Lower lobe of right lung (tissue), 2 donors: ENCODE measurements at places on chromosomes 12 and 14. TPM values are rescaled to one million over a fixed set of nuclear protein-coding genes. Genes with fewer than 3 reads are reported as not detected.
A peak's percentile ranks its signal among the peaks of the same experiment; 100 is the strongest.

- DNase-seq: no peak
Measured at GRCh38 chr12:3152892-3153291, 75.7 kb downstream of the TSPAN9 start.

DNA sequence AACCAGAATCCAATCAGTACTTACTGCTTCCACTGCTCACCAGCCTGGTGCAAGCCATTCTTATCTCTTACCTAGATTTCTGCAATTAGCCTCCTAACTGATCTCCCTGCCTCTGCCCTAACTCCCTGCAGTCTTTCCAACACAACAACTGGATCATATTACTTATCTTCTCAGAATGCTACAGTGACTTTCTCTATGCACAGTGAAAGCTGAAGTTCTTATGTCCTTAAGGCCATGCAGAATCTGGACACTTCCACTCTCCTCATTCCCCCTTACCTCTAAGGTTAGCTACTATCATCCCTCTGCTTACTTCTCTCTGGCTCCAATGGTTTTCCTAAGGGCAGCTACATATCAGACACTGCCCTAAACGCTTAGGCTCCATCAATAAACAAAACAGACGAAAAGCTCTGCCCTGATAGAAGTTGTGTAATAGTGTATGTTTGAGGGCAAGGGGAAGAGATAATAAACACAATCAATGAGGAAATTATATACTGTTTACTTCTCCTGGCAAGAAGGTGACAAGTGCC is 4.0 kb downstream of the KTN1 start:
- DNase-seq: no peak

Gene CLEC14A
- 57.0 TPM for total RNA-seq

Gene TSHR
- total RNA-seq: not detected

GRCh38 chr12:90292183-90292582 is 583.5 kb upstream of the ATP2B1 start:
- no peak for DNase-seq

DNA sequence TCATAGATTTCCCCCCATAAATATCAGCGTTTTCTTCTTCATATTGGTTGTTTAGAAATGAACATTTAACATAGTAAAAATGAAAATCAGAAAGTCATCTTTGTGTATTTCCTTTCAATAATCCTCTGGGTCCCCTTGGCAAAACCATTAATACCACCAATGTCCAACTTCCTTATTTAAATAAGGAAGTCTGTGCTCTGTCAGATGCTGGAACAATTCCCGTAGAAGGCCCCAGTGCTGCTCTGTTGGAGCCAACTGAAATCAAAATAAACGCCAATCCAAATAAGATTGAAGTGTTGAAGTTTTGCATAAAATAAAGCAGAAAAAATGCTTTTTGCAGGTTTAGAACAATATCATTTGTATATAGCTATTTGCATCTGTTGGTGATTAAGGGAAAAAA is 93.1 kb downstream of the PPM1H start:
- DNase-seq: no peak

DNA sequence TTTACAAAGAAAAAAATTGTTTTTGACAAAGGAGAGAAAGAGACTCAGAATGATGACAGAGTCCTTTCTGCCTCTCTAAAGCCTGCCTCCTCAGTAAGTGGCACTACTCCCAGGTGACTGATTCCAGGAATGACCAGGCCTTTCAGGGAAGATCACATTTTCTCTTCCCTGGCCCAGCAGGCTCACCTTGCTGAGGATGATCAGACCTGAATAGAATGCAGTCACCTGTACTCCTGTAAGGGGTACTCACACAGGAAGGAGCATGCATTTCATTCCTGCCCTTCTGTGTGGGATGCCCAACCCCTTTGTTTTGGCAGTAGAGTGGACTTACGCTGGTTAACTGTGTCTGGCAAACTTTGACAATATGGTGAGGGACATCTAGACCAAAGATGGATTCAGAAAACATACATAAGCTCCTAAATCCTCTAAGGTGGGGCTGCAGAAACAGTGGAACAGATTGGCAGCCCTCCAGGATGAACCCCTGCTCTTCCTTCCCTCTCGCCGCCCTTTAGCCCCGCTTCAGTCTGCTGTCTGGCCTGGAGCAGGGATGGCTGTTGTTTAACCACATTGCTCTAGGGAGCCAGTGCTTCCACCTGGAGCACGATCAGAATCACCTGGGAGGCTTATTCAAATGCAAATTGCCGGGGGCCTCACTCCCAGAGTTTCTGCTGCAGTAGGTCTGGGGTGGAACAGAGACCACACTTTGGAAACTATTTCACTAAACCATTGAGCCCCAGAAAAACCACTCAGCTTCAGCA is 29.8 kb downstream of the ERG28 start:
- DNase-seq: no peak

DNA sequence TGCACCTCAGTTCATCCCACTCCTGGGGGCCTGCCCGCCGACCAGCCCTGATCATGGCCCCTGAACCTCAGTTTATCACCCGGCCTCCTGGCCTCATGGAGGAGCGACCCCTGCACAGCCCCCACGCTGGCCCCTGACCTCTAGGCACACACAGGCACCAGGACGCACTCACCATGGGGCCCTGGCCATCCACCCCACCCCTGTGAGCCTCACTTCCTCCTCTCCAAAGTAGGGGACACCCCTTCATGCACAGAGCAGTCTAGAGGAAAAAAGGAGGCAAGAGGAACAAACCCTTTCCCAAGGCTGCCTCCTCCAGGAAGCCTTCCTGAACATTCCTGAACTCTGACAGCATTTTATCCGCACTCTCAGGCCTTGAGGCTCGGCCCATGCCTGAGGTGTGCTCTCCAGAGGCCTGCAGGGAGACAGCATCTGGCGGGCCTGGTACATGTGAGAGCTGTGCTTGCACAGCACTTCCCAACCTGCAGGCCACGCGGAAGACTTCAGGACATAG is 39.4 kb downstream of the CCNK start:
- DNase-seq: peak; percentile 32

Gene PTGDR
- 2.2 TPM for total RNA-seq

DNA sequence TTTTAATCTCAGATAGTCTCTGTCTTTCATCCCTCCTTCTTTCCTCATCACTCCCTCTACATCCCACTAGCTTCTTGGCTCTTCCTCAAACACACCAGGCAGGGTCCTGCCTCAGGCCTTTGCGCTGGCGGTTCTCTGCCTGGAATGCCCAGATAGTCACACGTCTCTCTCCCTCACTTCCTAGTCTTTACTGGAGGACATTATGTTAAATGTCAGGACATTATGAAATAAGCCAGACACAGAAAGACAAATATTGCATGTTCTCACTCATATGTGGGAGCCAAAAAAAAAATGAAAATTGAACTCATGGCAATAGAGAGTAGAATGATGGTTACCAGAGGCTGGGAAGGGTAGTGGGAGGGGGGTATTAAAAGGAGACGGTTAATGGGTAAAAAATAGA is 442.0 kb downstream of the MED13L start:
- no peak for DNase-seq

DNA sequence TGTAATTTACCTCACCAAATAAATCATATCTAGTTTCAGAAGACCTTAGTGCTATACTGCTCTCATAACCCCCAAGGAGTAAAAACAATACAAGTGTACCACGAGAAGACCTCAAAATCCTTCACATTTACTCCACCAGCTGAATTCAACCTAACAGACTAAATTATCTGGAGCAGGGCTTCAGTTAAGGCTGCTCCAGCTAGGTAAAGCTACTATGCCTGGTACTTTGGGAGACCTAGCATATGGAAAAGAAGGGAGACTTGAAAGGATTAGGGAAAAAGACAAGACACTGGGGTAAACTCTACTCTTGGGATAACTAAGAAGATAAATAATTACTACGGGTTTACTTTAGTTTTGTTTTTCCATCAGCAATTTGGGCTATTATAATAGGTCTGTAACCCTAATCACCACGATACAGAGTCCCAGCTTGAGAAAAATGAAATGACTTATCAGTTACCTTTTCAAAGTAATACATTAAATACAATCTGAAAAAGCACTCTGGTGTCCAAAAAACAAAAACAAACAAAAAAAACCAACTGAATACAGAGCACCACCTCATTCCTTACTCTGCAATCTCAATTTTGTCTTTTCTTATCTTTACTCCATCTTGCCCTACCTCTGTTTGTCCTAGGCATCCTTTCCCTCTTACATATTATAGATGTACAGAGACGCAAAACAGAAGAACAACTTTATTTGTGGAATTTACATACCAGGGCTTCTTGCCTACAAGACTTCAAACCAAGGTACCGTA is 2.1 kb downstream of the EML5 start:
- DNase-seq: no peak
